Natural killer cell treated with Interleukin-12 subunit alpha and Interleukin-12 subunit beta and Interleukin-15 and Interleukin-18, amount 100 ng/mL, for 72 hours (primary cell): ENCODE measurements at places on chromosomes 4 and X. TPM values are rescaled to one million over a fixed set of nuclear protein-coding genes. Genes with fewer than 3 reads are reported as not detected.
A peak's percentile ranks its signal among the peaks of the same experiment; 100 is the strongest.

- no peak for DNase-seq
- no peak within 1 kb of the TSS for H3K4me3 ChIP-seq
- peaks cover 53% of the 10 kb centered on the region for H3K27me3 ChIP-seq
- H3K36me3 ChIP-seq = no peaks in the 10 kb centered on the region
- no peak within 1 kb of the TSS for H3K27ac ChIP-seq
Measured at GRCh38 chr4:99574530-99575324, at the start of gene MTTP. Gene MTTP, plus strand, starts transcription at chr4:99574824. Its CDS starts 86 bp downstream, at chr4:99574910.

- H3K36me3 ChIP-seq = no peaks in the 10 kb centered on the region
- DNase-seq = no peak
- H3K27ac ChIP-seq = no peak overlapping the region
- H3K4me3 ChIP-seq = no peak overlapping the region
Measured at GRCh38 chr4:12545812-12546211, 938.3 kb downstream of the RAB28 start.

- H3K4me1 ChIP-seq = peaks cover 4% of the 10 kb centered on the region
- no peak for DNase-seq
- no peak overlapping the region for H3K4me3 ChIP-seq
- no peak overlapping the region for H3K27ac ChIP-seq
- no peaks in the 10 kb centered on the region for H3K36me3 ChIP-seq
Measured at GRCh38 chrX:18542131-18542530, 116.7 kb downstream of the CDKL5 start.

DNA sequence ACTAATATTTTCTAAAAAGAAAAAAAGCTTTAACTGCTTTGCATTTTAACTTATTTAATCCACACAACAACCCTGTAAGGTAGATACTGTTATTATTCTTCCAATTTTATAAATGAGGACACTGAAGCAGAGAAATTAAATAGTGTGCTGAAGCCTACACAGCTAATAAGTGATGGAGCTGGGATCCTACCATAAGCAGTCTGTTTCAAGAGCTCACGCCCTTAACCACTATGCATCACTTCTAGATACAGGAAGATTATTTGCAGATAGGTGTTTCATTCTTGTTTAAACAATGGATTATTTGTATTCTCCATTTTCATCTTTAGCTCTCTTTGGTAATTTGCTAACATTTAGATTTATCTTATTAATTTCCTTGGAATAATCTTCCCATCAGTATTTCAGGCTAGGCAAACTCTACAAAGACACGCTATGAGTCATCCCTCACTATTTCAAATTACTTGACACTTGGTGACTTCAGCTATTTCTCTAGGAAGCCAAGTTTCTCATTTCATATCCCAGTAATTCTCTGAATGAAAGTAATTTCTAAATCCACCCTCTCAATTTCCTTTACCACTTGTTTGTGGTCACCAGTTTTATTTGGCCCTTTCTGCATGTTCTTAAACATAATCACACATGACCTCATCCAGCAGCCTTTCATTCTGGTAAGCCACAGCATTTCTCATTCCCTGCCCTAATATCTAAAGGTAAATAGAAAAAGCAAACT is 67.3 kb downstream of the ASB9 start:
- no peak for DNase-seq
- H3K4me1 ChIP-seq = peaks cover 15% of the 10 kb centered on the region
- H3K27ac ChIP-seq = peak overlapping the region; percentile 19
- peak overlapping the region; percentile 81 for H3K4me3 ChIP-seq
- H3K27me3 ChIP-seq = no peaks in the 10 kb centered on the region
- peaks cover 6% of the 10 kb centered on the region for H3K36me3 ChIP-seq

GRCh38 chr4:74440356-74440755 is 4.6 kb upstream of the AREG start:
- peaks cover 3% of the 10 kb centered on the region for H3K4me1 ChIP-seq
- no peak for DNase-seq
- H3K4me3 ChIP-seq = no peak overlapping the region
- no peaks in the 10 kb centered on the region for H3K27me3 ChIP-seq
- H3K27ac ChIP-seq = no peak overlapping the region
- H3K36me3 ChIP-seq = no peaks in the 10 kb centered on the region

Gene FAM241A
- 16.0 TPM for total RNA-seq

Gene SLC4A4
- total RNA-seq = 3.1 TPM

GRCh38 chr4:89357340-89357739 is 49.7 kb upstream of the GPRIN3 start:
- no peaks in the 10 kb centered on the region for H3K36me3 ChIP-seq
- no peak for DNase-seq
- H3K4me3 ChIP-seq = no peak overlapping the region
- H3K4me1 ChIP-seq = no peaks in the 10 kb centered on the region
- no peak overlapping the region for H3K27ac ChIP-seq
